ENCODE measurements at places on chromosomes 5 and 9. TPM values are rescaled to one million over a fixed set of nuclear protein-coding genes. Genes with fewer than 3 reads are reported as not detected.

GRCh38 chr9:137429546-137429890, 6.3 kb downstream of the NOXA1 start:
- no peak for DNase-seq
- H3K4me1 ChIP-seq = peaks cover 37% of the 10 kb centered on the region
- H3K27me3 ChIP-seq = no peaks in the 10 kb centered on the region
- no peak overlapping the region for H3K4me3 ChIP-seq

The STK32A gene
- total RNA-seq = 1.2 TPM

- no peak for DNase-seq
- H3K4me1 ChIP-seq = peaks cover 27% of the 10 kb centered on the region
- no peaks in the 10 kb centered on the region for H3K27me3 ChIP-seq
- no peak overlapping the region for H3K27ac ChIP-seq
These were observed 37.7 kb downstream of the FAM13B start for GRCh38 chr5:137995077-137995748.

GRCh38 chr5:176596689-176597416, 13.1 kb downstream of the GPRIN1 start:
- peaks cover 5% of the 10 kb centered on the region for H3K36me3 ChIP-seq
- H3K4me3 ChIP-seq = no peak overlapping the region
- H3K27me3 ChIP-seq = no peaks in the 10 kb centered on the region
- no peak overlapping the region for H3K27ac ChIP-seq
- no peak for DNase-seq

- H3K27ac ChIP-seq = no peak overlapping the region
- no peaks in the 10 kb centered on the region for H3K36me3 ChIP-seq
- no peaks in the 10 kb centered on the region for H3K4me1 ChIP-seq
- no peaks in the 10 kb centered on the region for H3K27me3 ChIP-seq
- DNase-seq = no peak
These were observed 267.5 kb downstream of the NR3C1 start for GRCh38 chr5:143135832-143136551.

- no peaks in the 10 kb centered on the region for H3K36me3 ChIP-seq
- peaks cover 23% of the 10 kb centered on the region for H3K27me3 ChIP-seq
- no peaks in the 10 kb centered on the region for H3K4me1 ChIP-seq
- no peak overlapping the region for H3K27ac ChIP-seq
These were observed 113.8 kb upstream of the CCL21 start for GRCh38 chr9:34823778-34824177.

DNA sequence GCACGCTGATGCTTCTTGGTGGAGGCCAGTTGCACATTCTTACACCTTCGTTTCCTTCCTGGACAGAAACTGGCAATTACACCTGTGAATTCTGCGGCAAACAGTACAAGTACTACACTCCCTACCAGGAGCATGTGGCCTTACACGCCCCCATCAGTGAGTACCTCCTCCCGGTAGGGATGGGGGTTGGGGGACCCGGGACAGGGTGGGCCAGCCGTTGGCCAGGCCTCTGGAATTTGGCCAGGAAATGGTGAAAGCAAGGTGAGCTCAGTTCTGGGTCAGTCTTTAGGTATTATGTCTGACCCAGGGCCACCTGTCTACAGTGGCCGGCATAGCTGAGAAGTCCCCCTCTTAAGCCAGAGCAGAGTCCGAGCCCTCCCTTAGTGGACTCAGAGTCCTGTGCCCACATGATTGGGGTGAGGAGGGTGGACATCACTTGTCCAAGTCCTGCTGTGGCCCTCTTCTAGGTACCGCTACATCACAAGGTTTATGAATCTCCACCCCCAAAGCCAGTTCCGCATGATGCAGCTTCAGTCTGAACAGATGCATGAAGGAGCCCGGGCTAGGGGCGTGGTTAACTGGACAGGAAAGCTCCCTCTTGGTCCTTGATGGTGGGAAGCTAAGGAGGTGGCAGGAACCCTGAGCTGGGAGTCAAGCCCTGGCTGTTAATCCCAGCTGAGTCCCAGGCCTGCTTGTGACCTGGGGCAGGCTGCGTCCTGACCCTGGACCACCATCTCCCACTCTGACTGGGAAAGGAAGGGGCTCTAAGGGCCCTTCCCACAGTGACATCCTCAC, 61.3 kb downstream of the AMBP start:
- no peak overlapping the region for H3K4me3 ChIP-seq
- no peaks in the 10 kb centered on the region for H3K36me3 ChIP-seq

DNA sequence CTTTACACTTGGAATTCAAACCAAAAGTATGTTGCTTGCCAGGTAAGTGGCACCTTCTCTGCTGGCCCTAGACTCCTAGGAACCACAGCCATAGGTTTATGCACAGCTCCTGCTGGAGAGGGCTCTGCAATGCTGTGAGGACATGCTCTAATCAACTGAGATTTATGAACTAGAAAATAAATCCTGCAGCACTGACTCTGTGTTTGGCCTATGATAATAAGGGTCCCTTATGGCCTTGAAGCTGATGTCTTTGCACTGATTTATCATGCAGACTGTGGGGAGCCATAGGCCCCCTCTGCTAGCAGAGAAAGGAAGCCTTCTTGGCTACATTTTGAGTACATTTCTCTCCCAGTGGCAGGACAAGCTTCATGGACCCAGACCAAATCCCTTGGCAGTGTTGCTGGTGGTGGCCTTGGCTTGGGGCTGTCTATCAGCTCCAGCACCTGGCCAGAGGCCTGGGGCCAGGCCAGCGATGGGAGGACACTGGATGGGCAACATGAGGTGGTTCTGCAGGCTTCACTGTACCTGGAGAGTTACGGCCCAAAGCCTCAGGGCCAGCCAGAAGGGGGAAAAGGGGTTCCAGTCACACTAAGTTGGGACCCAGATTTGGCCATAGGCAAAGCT, 178.0 kb downstream of the SEMA6A start:
- no peak overlapping the region for H3K27ac ChIP-seq
- no peaks in the 10 kb centered on the region for H3K27me3 ChIP-seq
- no peak for DNase-seq
- H3K4me3 ChIP-seq = no peak overlapping the region

GRCh38 chr5:98492258-98492657, 281.2 kb upstream of the RGMB start:
- DNase-seq = no peak
- H3K36me3 ChIP-seq = no peaks in the 10 kb centered on the region
- H3K27ac ChIP-seq = no peak overlapping the region
- H3K4me1 ChIP-seq = no peaks in the 10 kb centered on the region

- no peak overlapping the region for H3K4me3 ChIP-seq
- no peak overlapping the region for H3K27ac ChIP-seq
- DNase-seq = no peak
- no peaks in the 10 kb centered on the region for H3K4me1 ChIP-seq
- no peaks in the 10 kb centered on the region for H3K36me3 ChIP-seq
These were observed 381.5 kb upstream of the KLF4 start for GRCh38 chr9:107870927-107871680.

All from HCT116 (cell line).